ENCODE measurements at places on chromosomes 12 and 14.

GRCh38 chr12:78156751-78157150, 326.1 kb downstream of the NAV3 start:
- DNase-seq, result no peak

- no peak for DNase-seq
Measured at GRCh38 chr12:68786929-68787328, 21.0 kb upstream of the MDM2 start.

DNA sequence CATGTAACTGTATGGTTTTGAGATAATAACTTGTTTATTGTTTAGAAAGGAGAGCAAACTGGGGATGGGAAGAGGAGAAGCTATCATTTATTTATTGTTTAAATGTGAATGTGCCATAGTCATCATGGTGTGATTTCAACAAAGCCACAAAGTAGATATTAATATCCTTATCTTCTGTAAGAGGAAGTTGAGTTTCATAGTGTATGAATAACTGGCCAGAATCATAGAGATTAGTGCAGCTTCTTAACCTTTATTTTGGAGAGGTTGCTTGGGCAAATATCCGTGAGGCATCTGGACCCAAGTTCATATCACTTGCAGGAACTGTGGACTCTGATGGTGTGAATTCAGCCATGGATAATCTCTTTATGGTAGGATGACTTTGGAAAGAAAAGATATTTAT, 26.8 kb upstream of the LYZ start:
- DNase-seq, result no peak

- DNase-seq, result no peak
Measured at GRCh38 chr14:64732066-64732465, 27.8 kb downstream of the PLEKHG3 start.

DNA sequence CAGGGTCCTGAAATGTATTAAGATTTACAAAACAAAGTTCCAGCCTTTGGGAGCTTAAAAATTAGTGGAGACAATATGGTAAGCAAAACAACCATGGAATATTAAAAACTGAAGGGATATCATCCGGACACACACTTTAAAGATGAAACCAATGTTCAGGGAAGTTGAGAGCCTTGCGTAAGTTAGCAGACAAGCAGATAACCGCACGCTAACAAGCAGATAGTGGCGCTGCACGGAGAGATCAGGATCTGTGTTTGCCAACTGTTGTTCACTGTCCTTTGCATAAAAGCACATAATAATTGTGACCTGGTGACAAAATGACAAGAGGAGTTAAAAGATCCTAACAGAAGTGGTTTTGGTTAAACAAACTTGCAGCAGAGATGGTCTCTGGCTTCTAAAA, 14.3 kb upstream of the TMEM229B start:
- no peak for DNase-seq

GRCh38 chr12:48819986-48820725, 1.9 kb downstream of the CACNB3 start:
- DNase-seq, result no peak

GRCh38 chr12:32087306-32087705, 19.3 kb upstream of the BICD1 start:
- DNase-seq, result no peak

DNA sequence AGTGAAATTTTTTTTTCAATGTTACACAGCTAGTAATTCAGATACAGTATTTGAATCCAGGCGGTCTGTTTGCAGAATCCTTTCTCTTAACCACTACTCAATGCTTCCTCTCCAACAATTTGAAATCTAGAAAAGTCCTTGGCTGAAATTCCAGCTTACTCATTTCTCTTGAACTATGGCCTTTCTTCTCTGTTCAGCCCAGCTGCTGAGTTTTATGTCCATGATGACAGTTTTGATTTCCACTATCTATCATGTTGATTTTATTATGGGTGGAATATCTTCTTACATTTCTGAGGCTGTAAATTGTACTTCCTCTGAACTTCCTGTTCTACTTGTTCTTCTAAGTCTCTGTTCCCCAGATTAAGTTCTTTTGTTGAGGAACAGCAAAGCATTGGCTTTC, 315.3 kb downstream of the DIO2 start:
- DNase-seq, result no peak

- no peak for DNase-seq
Measured at GRCh38 chr14:22558221-22558913, 30.7 kb downstream of the DAD1 start.

- DNase-seq, result no peak
Measured at GRCh38 chr12:128059621-128060370, 207.2 kb upstream of the TMEM132C start.

GRCh38 chr12:99381992-99382391, 265.6 kb upstream of the GARIN6 start:
- DNase-seq, result no peak

- DNase-seq, result no peak
Measured at GRCh38 chr14:95522556-95522955, 6.1 kb upstream of the SYNE3 start.

DNA sequence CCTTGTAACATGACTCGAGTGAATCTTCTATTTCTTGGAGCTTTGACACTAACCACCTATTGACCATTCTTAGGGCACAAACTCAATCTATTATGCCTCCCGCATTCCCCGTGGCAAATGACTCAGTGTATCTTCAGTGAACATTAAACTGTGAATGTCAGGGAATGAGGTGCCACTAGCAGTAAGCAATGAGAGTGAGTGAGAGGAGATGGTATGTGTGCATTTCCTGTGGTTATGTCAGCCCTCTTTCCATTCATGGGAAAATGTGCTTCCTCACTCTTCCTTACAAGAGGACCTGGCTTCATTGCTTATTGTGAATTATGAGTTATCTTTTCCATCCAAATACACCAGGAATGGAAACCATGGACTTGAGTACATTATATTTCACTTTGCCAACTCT, 229.2 kb downstream of the EMP1 start:
- DNase-seq, result no peak

- DNase-seq, result no peak
Measured at GRCh38 chr14:56808383-56809269, 1.7 kb downstream of the OTX2 start.

DNA sequence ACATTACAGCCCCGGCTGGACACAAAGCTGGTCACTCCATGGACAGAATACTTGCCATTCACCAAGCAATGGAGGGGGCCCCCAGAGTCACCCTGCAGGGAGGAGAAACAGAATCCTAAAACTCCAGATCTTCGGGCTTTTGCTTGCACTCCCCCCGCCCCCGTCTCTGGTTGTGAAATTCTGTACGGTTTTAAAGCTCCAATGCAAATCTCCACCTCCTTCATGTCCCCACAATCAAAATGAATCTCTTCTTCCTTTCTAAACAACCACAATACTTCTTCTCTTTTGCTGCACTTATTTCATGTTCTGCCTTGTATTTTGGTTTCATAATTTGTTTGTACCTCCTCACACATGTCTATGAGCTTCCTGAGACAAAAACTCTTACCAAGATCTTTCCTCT, 5.8 kb upstream of the BIN2 start:
- no peak for DNase-seq

DNA sequence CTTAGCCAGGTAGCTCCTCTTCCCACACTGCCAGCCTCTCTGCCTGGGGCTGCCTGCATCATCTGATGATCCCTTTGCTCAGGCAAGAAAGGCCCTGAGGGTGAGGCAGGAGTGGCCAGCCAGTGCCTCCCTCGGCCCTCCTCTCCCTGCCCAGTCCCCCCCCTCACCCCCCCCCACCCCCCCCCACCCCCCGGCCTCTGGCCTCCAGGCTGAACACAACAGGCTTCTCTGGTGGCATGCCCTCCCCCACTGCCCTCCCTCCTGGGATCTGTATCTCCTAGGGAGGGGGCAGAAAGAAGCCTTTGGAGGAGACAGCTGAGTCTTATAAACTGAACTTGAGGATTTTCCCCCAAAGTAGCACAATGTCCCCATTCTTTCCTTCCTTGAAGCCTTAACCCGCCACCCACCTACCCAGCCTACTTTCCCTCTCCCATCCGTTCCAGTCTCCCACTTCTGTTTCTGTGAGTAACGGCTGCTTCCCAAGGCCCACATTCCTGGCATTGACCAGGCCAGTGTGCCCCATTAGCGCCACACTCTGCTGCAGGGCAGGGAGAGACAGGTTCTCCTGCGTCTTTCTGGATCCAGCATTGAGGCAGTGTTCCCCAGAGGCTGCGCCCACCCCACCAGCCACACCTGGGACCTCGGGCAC, 82.1 kb downstream of the B4GALNT3 start:
- DNase-seq, result no peak

DNA sequence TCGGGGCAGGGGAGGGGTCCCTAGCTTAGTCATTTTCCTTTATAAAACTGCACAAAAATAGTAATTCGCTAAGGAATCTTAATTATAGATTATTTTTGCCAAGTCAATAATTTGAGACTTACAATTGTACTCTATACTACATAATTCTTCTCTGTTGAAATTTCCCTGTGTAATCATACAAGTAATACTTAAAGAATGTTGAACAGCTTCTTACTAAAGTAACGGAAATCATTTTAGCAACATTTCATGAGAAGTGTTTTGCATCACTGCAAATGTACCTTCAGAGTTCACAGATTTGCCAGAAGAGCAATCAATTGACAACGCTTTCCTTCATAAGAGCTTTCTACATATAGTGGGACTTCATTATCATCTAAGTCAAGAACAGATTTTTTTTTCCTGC, 7.9 kb upstream of the GNG2 start:
- no peak for DNase-seq

DNA sequence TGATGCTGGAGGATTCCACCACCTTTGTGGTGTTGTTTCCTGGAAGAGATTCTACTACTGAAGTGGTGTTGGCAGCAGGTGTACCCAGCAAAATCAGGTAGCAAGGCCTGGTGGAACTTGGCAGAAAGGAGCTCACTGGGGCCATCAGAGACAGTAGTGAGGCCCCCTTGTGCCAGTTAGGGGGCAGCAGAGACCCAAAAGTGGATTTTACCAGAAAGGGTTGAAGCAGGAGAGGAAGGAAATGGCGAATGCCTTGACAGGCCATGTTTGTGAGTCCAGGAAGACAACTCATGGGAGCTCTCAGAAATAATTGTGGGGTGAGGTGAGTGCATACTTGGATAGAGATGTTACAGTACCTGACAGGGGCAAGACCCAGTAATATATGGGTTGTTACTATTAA, 137.7 kb upstream of the FGD4 start:
- DNase-seq, result no peak

Data from stimulated activated CD4-positive, alpha-beta T cell treated with anti-CD3 and anti-CD28 coated beads, TNF-alpha, amount 100 ng/mL, for 4 hours (primary cell).